ENCODE measurements at places on chromosomes 6 and 20.

DNA sequence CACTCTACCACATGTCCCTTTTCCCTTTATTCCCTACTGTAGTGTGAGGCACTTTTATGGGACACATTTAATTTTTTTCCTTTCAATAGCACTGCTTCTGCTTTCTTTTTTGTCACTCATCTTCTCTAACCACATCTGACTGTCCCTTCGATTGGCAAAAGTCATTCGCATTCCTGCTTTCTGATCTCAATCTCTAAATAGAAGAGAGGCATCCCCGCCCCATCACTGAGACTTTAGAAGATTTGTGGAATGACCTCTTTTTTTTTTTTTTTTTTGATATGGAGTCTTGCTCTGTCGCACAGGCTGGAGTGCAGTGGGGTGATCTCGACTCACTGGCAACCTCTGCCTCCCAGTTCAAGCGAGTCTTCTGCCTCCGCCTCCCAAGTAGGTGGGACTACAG, 9.1 kb downstream of the ZNF292 start:
- no peak for DNase-seq

- no peak for DNase-seq
Observed at GRCh38 chr6:129105793-129106192, 222.9 kb downstream of the LAMA2 start.

- DNase-seq, result no peak
Observed at GRCh38 chr6:167122827-167123657, at the start of gene CCR6. CCR6 (plus strand) TSS chr6:167123096; CDS start chr6:167136135, 13,039 bp downstream.

DNA sequence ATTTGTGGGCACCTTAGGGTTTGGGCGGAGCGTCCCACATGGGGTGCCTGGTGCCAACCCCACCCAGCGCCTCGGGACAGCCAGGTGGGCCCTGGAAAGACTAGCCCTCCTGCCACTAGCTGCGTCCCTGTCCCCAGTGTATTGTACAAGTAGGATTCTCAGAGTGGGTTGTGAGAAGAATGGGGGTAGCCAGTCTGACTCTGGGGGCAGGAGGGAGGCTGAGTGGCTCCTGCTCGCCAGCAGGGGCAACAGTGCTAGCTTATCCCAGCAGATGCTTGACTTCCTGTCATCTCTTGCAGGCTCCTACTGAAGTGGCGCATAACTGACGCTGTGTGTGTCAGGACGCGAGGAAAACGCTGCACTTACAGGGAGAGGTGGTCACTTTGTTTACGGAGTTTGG, 9.3 kb downstream of the PSMA7 start:
- no peak for DNase-seq

DNA sequence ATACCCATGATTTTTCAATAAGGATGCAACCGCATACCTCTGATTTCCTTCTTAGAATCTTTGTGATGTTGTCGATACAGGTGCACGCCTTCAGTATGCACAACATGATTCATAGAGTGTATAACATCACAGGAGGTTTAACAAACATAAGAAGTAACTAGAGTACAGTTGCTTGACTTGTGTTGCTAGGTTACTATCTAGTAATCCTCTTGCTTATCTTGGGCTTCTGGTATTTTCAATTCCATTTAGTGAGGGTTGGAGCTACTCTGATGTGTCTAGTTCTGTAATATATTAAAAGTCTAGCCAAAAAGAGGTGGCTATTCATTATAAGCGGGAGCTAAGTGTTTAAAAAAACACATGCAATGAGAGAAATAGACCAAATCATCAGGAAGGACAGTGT, 85.5 kb upstream of the TENT5A start:
- no peak for DNase-seq

DNA sequence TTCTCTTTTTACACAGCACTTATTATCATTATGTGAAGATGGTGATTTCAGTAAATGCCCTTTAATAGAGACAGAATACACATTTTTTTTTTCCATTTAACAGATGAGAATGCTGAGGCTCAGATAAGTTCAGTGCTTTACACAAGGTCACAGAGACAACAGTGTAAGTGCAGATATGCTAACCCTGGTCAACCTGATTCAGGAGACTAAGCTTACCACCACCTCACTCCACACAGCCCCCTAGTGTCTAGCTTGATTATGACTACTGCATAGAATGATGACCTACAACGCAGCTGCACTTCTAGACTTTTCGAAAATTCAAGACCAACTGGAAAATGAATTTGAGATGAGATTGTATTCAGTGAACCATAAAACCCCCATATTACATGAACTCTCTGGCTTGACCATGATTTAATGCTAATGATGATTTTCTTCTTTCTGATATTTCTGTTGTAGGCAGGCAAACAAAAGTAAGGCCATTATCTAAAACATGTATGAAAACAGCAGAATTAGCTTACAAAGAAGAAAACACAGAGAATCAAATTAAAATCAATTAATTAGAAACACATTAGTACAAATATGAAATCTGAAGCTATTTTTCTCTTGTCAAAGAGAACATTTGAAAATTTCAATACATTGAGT, 212.1 kb upstream of the PHACTR1 start:
- DNase-seq, result no peak

- no peak for DNase-seq
Observed at GRCh38 chr6:153437193-153437592, 306.1 kb upstream of the RGS17 start.

DNA sequence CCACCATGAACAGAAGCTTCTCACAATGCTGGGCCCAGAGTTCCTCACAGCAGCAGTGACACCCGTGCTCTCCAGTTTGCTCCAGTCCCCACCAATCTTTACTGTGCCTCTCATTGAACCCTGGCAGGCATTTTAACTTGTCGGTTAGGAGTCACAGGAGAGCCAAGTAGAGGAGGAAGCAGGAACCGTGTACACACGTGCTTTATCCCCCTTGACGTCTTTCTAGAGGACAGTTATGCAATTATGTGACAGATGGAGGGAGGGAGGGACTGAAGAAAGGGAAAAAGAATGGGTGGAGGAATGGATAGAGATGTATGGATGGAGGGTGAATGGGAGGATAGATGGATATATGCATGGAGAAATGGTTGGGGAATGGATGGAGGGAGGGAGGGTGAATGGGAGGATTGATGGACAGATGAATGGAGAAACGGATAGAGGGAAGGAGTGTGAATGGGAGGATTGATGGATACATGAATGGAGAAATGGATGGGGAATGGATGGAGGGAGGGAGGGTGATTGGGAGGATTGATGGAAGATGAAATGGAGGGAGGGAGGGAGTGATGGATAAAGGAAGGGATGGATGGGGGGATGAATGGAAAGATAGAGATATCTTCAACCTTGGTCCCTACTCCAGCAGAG, 26.0 kb downstream of the RBM38 start:
- no peak for DNase-seq

DNA sequence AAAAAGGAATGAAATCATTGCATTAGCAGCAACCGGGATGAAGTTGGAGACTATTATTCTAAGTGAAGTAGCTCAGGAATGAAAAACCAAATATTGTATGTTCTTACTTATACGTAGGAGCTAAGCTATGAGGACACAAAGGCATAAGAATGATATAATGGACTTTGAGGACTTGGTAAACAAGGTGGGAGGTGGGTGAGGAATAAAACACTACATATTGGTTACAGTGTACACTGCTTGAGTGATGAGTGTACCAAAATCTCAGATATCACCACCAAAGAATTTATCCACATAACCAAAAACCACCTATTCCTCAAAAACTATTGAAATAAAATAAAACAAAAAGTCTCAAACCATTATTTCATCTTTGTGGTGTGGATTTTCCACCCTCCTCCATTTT, 593.5 kb downstream of the TENT5A start:
- DNase-seq, result no peak

- no peak for DNase-seq
Observed at GRCh38 chr20:9319687-9320384, 194.6 kb upstream of the LAMP5 start.

GRCh38 chr6:118551063-118552053, 3.3 kb downstream of the PLN start:
- DNase-seq, result no peak

- DNase-seq, result peak; percentile 42
Observed at GRCh38 chr6:151004383-151005024, 139.0 kb downstream of the MTHFD1L start.

Data from right cardiac atrium (tissue), 5 donors.